AG09309 (cell line): ENCODE measurements at places on chromosomes 6 and 20.

- no peak for DNase-seq
These were observed 241.8 kb downstream of the ALDH8A1 start for GRCh38 chr6:134708079-134708478.

DNA sequence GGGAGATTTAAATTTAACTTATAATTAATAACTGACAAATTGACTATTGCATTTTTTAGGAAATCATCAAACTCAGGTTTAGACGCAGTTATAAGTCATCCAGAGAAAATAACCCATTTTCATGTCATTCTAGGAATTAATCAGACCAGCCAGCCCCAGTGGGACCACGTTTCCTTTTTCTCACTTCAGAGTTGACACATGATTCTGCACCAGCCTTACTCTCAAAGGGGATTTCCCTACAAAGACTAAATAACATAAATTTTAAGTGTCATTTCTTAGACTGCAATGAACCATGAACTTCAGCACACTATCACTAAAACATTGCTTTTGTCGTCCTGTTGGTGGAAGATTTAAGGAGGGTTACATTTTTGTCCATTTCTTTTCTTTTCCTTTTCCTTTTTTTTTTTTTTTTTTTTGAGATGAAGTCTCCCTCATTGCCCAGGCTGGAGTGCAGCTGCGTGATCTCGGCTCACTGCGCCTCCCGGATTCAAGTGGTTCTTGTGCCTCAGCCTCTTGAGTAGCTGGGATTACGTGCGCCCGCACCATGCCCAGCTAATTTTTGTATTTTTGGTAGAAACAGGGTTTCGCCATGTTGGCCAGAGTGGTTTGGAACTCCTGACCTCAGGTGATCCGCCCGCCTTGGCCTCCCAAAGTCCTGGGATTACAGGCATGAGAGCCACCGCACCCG is 3.6 kb downstream of the IPCEF1 start:
- no peak for DNase-seq

DNA sequence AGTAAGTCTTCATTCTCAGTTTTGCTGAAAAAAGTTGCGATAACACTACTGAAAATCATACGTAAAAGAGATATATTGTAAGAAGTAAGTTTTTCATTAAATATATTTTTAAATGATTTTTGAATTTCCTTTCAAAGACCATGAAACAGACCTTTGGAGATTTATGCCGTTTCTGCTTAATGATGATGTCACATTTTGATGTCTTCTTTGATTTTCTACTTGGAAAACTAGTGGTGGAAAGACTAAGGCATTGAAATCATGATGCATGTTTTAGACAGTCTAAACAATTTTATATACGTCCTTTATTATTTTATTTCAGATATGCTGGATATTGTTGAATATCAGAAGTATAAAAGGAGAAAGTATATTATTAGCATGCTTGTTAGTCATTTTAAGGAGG is 33.7 kb downstream of the EYA4 start:
- DNase-seq, result no peak

GRCh38 chr6:27541212-27541932 is 68.5 kb upstream of the ZNF184 start:
- no peak for DNase-seq

GRCh38 chr6:53327017-53327395 is 21.7 kb downstream of the ELOVL5 start:
- no peak for DNase-seq

DNA sequence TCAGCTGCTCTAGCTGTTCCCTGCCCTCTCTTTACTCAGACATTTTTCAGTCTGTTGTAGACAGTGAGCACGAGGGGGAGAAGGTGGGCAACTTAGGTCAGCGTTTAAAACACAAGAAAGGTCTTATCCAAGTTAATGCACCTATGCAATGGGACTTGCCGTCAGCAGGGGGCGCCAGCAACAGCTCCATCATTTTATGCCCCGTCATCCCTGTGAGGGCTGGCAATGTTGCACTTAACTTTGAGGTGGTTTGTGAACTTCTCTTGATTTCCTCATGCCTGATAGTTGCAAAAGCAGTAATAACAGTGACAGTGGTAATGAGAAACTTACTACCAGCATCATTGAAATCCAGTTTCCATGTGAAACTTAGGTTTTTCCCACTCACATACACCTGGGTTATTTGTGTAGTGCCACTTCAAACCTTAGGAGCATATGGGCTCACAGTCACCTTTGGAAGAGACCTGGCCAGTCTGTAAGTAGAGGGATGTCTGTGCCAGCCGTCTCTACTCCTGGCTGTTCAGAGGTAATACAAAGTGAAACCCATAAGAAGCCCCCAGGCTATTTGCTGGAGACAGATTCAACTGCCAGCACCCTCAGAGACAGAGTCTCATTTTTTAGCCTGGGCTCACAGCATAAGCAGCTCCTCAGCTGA is 44.9 kb upstream of the ID1 start:
- peak; percentile 86 for DNase-seq

DNA sequence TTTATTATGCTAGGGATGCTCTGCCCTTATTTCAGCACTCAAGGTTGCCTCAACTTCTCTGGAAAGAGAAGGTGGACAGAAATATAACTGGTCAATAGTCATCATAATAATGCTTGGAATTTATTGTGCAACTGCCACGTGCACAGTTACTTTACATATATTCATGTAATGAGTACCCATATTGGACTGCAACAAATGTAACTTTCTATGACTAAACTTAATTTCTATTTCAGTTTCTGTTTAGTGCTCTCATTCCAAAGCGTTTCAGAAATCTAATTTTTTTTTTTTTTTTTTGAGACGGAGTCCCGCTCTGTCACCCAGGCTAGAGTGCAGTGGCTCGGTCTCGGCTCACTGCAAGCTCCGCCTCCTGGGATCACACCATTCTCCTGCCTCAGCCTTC is 28.3 kb upstream of the CD83 start:
- no peak for DNase-seq

DNA sequence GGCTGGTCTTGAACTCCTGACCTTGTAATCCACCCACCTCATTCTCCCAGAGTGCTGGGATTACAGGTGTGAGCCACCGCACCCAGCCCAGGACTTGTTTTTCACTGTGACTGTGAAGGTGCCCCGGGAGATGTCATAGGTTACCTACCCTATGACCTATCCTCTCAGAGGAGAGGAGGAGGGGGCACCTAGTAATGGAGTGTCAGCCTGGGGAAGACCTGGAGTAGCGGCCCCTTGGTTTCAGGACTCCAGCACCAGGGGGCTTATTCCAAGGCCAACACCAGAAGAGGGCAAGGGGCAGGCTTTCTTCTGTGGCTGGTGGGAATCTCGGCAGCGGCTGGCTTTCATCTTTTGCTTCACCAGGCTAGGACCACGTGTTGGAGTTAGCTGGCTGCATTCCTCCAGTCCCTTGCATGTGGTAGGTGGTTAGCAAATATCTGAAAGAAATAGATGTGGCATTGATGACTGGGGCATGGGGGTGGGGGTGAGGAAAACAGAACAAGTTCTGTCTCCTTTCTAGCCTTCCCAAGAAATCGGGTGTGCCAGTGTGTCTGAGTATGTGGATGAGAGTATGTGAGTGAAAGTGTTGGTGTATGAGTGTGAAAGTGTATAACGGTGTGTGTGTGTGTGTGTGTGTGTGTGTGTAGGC is 7.9 kb upstream of the ITPR3 start:
- peak; percentile 63 for DNase-seq

DNA sequence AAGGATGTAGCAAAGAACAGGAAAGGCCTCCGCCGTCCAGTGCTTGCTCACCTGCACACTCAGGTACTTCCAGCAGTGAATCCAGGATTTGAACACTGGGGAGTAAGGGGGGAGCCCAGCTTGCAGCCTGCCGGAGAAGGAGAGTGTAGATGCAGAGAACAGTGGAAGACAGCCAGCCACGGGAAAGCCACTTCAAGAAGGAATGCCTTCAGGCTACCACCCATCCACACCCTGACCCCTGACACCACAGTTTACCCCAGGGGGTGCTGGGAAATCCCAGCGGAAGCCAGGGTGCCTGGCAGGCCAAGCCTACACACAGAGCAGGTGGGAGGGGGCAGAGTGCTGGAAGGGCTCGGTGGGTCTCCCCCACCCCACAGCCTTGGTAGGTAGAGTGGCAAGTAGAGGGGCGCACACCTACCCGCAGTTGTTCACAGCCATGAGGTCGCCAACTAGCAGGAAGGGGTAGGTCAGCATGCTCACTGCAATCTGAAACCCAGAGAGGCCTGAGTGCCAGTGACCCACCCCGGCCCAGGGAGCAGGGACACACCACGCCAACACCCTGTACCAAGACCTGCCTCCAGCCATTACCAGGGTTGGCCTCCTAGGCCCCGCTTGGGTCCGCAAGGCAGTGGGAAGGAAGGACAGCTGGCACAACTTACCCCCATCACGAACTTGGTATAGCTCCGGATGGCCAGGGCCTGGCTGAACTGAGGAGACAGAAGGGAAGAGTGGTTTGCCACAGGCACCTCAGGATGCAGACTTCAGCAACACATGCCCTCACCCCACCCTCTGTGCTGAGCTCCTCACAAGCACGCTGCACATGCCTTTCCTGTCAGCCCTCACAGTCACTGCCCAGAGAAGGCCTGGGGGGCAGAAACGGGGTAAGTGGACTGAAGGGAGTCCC is 15.7 kb downstream of the PI16 start:
- DNase-seq, result no peak

- DNase-seq, result no peak
These were observed 64.7 kb downstream of the GPR6 start for GRCh38 chr6:110042670-110043296.

DNA sequence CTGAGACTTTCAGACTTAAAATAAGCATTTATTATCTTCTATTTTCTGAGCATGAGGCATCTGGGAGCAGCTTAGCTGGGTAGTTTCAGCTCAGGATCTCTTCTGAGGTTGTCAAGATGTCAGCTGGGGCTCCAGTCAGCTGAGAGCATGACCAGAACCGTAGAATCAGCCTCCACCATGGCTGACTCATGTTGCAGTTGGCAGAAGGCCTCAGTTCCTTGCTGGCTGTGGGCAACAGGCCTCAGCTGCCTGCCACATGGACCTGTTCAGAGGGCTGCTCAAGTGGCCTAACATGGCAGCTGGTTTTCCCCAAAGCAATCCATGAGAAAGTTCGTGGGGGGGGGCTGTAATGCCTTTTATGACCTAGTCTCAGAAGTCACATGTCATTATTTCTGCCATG is 142.3 kb downstream of the LY86 start:
- DNase-seq, result peak; percentile 88

GRCh38 chr6:126064257-126064747 is 78.0 kb downstream of the TRMT11 start:
- no peak for DNase-seq
